ENCODE measurements at places on chromosomes 6 and 20. TPM values are rescaled to one million over a fixed set of nuclear protein-coding genes. Genes with fewer than 3 reads are reported as not detected.

Gene RIPOR3
- total RNA-seq, result 92.5 TPM

DNA sequence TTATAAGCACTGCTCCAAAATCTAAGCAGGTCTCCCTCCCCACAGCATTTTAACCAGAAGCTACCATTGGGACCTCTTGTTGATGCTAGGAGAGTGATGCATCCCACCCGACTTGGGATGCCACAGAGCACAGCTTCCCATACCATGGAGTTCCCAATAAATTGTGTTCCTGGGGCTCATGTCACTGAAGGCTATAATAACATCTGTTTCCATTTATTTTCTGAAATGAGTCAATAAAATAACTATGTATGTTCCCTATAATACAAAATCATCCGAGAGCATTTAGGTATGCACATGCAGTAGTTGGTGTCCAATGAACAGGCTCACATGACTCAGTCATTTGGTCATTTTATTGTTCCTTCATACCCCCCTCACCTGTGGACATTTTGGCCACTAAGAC, 204.2 kb downstream of the TBC1D7 start:
- no peaks in the 10 kb centered on the region for H3K36me3 ChIP-seq
- no peaks in the 10 kb centered on the region for H3K4me1 ChIP-seq

Gene ISM1
- total RNA-seq, result not detected

GRCh38 chr20:41631826-41632225, 13.6 kb upstream of the CHD6 start:
- no peaks in the 10 kb centered on the region for H3K36me3 ChIP-seq
- no peaks in the 10 kb centered on the region for H3K4me1 ChIP-seq
- H3K4me3 ChIP-seq, result no peak overlapping the region
- DNase-seq, result no peak

GRCh38 chr6:159808647-159809046, 8.6 kb downstream of the PNLDC1 start:
- no peaks in the 10 kb centered on the region for H3K27me3 ChIP-seq
- no peak for DNase-seq
- H3K27ac ChIP-seq, result no peak overlapping the region

DNA sequence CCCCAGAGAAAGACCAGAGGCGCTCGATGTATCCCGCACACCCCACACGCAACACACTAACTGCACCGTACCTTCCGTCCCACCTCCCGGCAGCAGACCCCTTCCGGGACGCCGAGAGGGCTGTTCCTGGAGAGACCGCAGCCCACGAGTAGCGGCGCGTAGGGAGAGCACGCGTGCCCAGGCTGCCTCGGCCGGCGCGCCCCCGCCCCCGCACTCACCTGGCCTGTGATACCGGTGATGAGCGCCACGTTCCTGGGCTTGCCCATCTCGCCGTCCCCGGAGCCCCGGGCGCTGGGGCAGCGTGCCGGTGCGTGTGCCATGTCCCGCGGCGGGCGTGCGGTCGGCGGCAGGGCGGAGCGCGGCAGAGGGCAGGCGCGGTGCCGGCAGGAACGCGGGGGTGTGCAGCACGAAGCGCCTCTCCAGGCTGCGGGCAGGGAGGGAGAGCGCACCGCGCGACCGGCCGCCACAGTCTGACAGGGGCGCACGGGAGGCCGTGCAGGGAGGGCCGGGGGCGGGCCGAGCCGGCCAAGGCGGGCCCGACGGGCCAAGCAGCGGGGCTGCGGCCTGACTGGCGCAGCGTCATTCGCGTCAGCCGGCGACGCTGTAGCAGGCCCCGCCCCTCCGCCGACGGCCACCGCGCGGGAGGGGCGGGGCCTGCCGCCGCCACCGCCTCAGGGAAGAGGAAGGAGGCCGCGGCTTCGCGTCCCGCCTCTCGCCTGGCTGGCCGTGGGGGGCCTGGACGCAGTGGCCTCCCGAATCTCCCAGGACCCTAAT, at the start of gene GMDS:
TSS of gene GMDS (minus strand) at position 503 of the 774 bp plus-strand sequence.
- DNase-seq, result no peak
- H3K27ac ChIP-seq, result peak within 1 kb of the TSS; percentile 93
- peaks cover 4% of the 10 kb centered on the region for H3K4me1 ChIP-seq
- H3K27me3 ChIP-seq, result no peaks in the 10 kb centered on the region

Gene DNAH8
- total RNA-seq, result not detected

DNA sequence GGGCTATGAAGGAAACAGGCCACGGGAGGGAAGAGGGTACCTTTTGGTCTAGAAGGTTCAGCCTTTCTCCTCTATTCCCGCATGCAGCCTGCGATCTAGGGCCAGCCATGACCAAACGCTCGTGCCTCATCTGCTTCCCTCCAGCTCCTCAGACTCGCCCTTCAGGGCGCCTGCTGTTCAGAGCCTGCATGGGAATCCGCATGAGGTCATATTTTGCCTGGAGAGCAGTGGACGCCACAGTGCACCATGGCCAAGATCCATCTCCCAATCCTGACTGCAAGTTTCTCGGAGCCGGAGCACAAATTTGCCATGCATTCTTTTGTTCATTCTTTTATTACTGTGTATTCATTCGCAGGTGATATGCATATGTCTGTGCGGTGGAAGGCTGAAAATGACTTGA, 608.1 kb downstream of the QKI start:
- no peak overlapping the region for H3K27ac ChIP-seq
- H3K27me3 ChIP-seq, result no peaks in the 10 kb centered on the region
- no peak overlapping the region for H3K4me3 ChIP-seq
- no peaks in the 10 kb centered on the region for H3K36me3 ChIP-seq
- DNase-seq, result no peak
- H3K4me1 ChIP-seq, result no peaks in the 10 kb centered on the region

GRCh38 chr6:39490108-39490507, 167.6 kb upstream of the KCNK16 start:
- no peak overlapping the region for H3K27ac ChIP-seq
- DNase-seq, result no peak
- H3K27me3 ChIP-seq, result no peaks in the 10 kb centered on the region

DNA sequence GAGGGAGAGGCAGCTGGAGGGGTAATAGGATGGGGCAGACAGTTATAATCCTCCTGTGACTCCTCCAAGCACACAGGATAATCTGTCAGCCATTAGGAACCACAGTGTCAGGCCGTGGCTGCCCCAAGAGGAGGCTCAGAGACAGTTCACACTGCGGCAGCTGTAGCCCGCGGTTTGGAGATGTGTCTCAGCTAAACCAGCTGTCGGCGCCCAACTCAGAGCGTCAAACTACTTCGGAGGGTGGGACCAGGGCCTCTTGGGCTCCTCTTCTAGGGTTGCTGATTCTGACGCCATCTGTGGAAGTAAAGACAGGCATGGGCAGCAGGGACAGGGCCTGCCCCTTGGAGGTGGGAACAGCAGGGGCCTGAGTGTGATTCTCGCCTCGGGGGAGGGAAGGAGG, 309.8 kb downstream of the CDC5L start:
- DNase-seq, result no peak
- no peaks in the 10 kb centered on the region for H3K27me3 ChIP-seq
- no peaks in the 10 kb centered on the region for H3K36me3 ChIP-seq

DNA sequence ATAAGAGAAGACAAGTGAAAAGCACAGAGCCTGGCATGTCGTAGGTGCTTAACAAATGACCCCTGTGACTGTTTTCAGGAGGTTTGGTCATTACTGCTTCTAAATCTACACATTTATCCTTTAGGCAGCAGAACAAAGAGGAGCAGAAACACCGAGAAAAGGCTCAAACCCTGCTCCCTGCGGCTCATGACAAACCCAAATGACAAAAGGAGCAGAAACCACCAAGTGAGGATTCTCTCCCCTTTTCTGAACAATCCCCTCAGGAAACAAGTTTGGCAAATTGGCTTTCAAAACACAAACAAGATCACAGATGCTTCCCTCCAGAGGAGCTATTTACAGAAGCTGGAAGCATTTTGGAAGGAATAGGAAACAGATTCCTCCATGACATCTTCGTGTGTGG, 15.8 kb upstream of the SIRPG start:
- no peak overlapping the region for H3K27ac ChIP-seq
- no peak for DNase-seq
- H3K36me3 ChIP-seq, result no peaks in the 10 kb centered on the region
- H3K4me3 ChIP-seq, result no peak overlapping the region
- H3K27me3 ChIP-seq, result peaks cover 13% of the 10 kb centered on the region
- no peaks in the 10 kb centered on the region for H3K4me1 ChIP-seq

GRCh38 chr20:44716309-44717106, 1.3 kb downstream of the CCN5 start:
- DNase-seq, result no peak
- peak overlapping the region; percentile 91 for H3K27ac ChIP-seq
- H3K4me1 ChIP-seq, result peaks cover 71% of the 10 kb centered on the region
- 0 out of 2 replicates have a peak overlapping the region, but pooled peaks have one; percentile 1 for H3K4me3 ChIP-seq
- H3K36me3 ChIP-seq, result no peaks in the 10 kb centered on the region

DNA sequence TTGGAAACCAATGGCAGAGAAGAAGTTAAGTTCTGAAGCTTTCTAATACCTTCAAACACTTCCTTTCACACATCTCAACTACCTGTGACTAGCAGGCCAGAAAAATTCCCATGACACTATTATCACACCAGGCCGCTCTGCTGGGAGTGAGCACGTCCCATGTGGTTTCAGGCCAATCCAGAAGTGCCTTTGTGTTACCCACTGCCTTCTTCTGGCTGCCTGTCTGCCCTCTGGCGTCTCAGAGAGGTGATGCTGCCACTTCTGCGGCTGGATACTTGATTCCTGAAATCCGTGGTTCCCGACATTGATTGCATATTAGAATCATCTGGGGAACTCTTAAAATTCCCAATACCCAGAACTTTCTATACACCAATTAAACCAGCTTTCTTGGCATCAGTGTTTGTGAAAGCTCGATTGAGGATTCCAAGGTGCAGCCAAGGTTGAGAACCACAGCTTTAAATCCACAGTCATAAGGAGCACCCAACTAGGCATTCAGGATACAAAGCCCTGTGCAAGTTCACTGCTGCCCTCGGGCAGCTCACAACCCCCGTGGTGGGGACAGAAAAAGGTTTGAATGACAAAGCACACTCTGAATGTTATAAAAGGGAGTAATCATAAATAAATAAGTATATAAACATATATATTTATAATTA, 65.6 kb downstream of the STMND1 start:
- H3K36me3 ChIP-seq, result no peaks in the 10 kb centered on the region
- no peak for DNase-seq

DNA sequence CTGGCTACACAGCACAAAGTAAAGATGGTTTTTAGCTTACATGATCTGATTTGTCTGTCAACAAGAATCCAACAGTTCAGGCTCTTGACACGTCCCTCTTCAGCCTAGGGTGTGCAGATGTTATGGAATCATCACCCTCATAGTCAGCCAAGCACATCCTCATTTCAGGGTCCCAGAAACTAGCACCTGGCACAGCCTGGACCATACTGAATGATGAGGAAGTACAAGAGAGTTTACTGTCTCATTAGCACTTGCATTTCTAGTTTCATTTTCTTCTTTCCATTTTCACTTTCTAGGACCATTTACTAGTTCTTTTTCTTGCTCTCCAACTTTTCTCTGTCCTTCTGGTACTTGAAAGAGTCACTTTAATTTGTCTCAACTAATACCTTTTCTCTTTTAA, 6.5 kb downstream of the RIPOR2 start:
- H3K4me1 ChIP-seq, result no peaks in the 10 kb centered on the region
- peaks cover 11% of the 10 kb centered on the region for H3K27me3 ChIP-seq

DNA sequence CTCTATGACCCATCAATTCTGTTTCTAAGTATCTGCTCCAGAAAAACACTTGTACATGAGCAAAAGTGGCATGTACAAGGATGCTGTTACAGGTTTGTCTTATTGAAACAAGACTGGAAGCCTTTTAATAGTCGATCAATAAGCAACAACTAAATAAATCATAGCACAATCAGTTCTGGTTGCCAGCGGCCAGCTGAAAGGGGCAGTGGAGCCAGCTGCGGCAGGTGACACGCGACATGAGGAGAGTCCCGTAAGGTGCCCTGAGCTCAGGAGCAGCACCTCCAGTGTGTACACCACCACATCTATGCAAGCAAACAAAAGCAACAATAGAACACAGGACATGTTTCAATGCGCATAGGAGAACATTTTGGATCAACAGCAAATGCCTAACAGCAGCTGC, 20.7 kb upstream of the NNAT start:
- H3K36me3 ChIP-seq, result no peaks in the 10 kb centered on the region
- no peaks in the 10 kb centered on the region for H3K27me3 ChIP-seq
- H3K4me1 ChIP-seq, result no peaks in the 10 kb centered on the region

Gene FLOT1
- total RNA-seq, result 176 TPM

DNA sequence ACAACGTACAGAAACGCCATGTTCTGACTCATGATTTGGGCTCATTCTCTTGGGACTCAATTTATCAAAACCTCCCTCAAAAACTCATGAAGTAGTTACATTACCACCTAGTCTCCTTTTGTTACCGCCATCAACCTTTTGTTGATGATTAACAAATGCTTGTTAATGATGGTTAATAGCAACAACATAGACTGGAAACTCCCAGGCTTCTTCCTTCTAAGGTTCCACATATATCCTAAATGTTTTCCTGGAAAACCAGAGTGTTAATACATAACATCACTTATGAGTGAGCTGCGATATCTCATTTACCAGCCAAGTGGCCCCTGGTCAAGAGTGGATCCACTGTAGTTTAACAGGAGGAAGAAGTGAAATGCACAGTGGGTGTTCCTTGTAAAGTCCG, 176.3 kb downstream of the ERMARD start:
- no peak overlapping the region for H3K4me3 ChIP-seq
- H3K27me3 ChIP-seq, result no peaks in the 10 kb centered on the region
- peaks cover 6% of the 10 kb centered on the region for H3K4me1 ChIP-seq

DNA sequence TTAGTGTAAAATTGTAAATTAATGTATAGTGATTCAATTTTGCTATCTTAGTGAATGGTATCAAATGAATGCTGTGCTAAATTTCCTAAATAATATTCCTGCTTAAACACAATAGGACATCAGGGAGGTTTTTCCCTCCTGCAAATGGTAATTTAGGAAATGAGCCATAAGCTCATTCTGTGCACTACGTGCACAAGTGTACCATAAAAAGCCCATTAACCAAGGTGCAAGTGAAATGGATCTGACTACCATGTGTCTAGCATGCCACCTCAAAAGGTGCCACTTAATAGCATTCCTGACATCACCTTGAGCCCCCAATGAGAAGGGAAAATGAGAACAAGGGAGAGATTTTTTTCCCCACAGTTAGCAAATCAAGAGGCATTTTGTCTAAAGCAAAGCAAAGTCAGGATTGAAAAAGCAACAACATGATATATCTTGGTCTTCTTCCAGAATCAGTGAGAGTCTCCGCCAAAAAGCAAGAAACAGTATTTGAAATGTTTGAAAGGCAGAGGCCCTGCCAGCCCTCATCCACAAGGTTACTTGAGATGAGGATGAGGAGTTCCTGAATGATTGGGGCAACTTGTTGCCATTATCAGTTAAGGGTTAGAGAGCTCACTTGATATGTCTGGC, 334.2 kb upstream of the RSPO3 start:
- no peak for DNase-seq
- no peaks in the 10 kb centered on the region for H3K4me1 ChIP-seq
- H3K27me3 ChIP-seq, result no peaks in the 10 kb centered on the region
- no peak overlapping the region for H3K4me3 ChIP-seq
